ENCODE measurements at places on chromosomes 4 and X.

DNA sequence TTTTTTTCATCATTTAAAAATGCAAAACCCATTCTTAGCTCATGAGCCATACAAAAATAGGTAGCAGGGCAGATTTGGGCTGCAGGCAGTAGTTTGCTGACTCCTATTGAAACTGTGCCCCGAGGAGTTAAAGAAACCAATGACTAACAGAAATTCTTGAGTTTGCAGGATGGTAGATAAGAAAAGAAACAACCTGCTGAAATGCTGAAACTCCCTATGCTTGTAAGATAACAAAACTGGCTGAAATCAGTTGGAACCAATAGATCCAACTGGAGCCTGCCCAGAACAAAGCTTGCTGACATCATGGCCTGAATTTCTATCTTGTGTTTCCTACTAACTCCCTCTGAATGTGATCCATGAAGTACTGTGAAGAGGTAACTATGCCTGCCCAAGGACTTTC is 68.6 kb downstream of the ANOS1 start:
- DNase-seq: no peak

- no peak for DNase-seq
Observed at GRCh38 chr4:111494971-111495370, 650.3 kb upstream of the FAM241A start.

- DNase-seq: no peak
Observed at GRCh38 chr4:53943345-53944085, 120.9 kb downstream of the CHIC2 start.

DNA sequence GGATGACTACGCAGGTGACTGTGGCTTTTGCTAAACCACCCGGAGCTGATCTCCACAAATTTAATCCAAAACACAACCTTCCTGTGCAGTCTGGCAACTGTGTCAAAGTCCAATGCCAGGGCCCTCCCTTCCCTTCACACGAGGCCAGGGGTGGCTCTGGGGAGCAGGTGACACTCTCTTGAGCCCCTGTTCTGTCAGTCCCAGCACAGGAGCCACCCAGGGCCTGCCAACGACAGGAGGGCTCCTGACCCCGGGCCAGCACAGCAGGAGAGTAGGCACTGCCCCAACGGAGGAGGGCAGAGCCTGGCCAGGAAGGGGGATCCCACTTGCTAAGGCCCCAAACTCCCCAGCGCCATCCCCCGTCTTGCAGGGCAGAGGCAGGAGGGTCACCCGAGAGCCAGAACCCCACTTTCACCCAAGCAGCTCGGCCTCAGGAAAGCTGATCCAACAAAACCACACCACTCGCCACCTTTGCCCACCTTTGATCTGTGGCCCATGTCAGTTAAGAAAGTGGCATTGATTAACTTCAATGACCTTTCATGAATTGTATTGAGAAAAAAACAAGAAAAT is 44.7 kb downstream of the FAM53A start:
- DNase-seq: no peak

GRCh38 chr4:47907089-47907646 is 7.2 kb downstream of the NFXL1 start:
- DNase-seq: no peak

DNA sequence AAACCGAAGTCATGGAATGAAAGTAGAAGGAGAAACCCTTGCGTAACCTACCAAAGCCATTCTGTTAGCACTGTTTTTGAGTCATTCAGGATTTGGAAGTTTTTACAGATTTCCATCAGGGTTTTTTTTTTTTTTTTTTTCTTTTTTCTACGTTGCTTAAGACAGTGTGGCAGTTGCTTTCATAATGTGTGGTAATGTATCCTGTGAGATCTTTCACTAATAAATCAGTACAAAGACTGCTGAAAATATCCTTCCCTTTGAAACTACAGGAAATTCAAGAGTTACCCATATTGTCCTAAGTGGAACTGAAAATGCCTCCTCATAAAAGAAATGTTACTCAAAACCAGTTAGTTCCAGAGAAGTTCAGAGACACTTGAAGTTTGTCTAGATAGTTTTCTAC is 137.8 kb downstream of the RAPGEF2 start:
- no peak for DNase-seq

- DNase-seq: no peak
Observed at GRCh38 chrX:9860826-9861225, 74.6 kb downstream of the SHROOM2 start.

GRCh38 chr4:39044956-39045826 is 13.0 kb upstream of the TMEM156 start:
- DNase-seq: no peak

- no peak for DNase-seq
Observed at GRCh38 chr4:173217075-173217474, 48.5 kb downstream of the GALNT7 start.

- DNase-seq: no peak
Observed at GRCh38 chr4:165517216-165517615, 138.4 kb downstream of the CPE start.
